ENCODE measurements at places on chromosomes 1 and 21.

DNA sequence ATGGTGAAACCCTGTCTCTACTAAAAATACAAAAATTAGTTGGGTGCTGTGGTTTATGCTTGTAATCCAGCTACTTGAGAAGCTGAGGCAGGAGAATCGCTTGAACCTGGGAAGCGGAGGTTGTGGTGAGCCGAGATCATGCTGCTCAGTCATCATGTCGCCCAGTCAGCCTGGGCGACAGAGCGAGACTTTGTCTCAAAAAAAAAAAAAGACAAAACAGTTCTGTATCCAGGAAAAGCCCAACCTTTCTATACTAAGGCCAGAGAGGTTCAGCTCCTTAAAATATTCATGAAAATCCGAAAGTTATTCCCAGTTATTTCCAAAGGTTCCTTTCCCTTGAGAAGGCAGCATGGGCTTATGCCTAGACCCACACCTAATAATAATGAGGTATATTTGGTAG is 4.2 kb downstream of the MRPL37 start:
- no peak for DNase-seq

GRCh38 chr1:40039757-40040510 is 595 bp upstream of the CAP1 start:
- DNase-seq: peak; percentile 83

DNA sequence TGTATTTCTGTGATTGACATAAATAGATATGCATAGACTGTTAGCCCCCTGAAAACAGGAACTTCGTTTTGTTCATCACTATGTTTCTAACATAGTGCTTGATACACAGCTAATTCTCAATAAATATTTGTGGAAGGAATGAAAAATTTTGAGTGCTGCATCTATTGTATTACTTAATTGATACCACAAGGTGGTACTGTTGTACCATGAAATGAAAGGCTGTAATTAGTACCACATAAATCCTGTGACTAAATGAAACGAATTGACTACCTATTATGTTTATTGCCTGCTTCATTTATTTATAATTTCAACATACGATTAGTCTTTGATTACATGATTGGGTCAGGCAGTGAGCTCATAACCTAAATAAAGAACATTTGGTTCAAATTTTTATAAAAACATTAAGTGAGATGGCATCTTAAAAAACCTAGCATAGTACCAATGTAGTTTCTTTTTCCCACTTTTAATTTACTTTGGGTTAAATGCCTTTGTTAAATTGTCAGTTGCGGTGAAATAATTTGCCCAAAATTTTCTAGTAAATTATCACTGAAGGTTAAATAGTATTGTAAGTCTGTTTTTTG is 15.0 kb upstream of the TGFB2 start:
- peak; percentile 52 for DNase-seq

DNA sequence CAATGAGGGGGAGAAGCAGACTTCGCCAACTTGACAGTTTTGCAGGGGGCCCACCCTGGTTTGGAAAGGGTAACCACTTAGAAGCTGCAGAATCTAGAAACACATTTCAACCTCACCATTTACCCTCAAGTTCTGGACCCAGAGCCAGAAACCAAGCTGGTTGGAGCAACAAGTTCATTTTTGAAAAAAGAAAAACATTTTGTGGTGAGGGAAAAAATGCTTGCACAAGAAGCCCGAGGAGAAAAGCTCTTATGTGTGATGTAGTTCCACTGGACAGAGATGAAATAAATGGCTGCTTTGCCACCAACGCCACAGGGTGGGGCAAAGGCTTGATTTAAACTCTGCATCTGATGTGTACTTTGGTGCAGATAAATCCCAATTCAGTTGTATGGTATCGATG is 10.6 kb upstream of the NGF start:
- DNase-seq: no peak

DNA sequence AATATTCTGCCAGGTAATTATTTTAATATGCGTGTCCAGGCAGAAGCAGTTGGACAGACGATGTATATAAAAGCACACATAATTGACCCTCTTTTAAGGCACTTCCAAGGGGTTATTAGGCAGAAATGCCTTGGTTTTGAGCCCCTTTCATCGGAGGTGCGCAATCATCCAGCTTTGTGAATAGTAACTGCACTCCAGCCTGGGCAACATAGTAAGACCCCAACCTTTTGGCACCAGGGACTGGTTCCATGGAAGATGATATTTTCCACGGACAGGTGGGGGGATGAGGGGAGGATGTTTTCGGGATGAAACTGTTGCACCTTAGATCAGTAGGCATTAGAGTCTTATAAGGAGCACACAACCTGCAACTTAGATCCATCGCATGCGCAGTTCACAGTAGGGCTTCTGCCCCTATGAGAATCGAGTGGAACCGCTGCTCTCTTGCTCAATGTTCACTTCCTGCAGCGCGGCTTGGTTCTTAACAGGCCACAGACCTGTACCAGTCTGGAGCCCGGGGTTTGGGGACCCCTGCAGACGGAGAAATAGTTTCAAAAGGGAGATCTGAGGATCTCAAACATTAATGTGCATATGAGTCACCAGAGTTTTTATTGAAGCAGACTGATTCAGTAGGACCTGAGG is 1.8 kb upstream of the MCOLN2 start:
- peak; percentile 65 for DNase-seq

GRCh38 chr1:156880473-156880872 is 13.0 kb upstream of the PEAR1 start:
- no peak for DNase-seq

GRCh38 chr1:234862944-234863515 is 253.1 kb upstream of the IRF2BP2 start:
- no peak for DNase-seq

GRCh38 chr1:235892202-235892601 is 25.5 kb upstream of the LYST start:
- DNase-seq: peak; percentile 48

- peak; percentile 47 for DNase-seq
These were observed 38.5 kb upstream of the PDE9A start for GRCh38 chr21:42614811-42615351.

DNA sequence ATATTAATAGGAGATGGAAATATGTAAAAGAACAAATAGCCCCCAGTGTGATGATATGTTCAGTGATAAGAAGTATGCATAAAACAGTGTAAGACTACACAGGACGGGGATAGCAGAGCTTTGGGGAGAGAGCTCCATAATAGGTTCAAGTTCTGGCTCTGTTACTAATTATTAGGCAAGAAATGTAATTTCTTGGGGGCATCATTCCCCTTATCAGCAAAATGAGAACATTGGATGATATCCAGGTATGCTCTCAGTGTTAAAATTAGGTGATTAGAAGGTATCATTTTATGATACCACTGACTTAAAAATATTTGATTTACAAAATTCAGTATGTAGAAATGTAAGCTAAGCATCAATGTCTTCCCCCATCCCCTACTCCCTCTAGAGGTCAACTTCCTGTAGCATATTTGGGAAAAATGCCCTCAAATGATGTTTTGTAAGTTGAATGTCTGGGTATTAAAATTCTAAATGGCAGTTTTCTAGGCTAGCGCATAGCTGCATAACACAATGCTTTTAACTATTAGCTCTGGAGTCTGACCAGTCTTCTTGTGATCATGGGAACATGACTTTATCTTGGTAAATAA is 585.7 kb upstream of the CAMK1G start:
- no peak for DNase-seq

DNA sequence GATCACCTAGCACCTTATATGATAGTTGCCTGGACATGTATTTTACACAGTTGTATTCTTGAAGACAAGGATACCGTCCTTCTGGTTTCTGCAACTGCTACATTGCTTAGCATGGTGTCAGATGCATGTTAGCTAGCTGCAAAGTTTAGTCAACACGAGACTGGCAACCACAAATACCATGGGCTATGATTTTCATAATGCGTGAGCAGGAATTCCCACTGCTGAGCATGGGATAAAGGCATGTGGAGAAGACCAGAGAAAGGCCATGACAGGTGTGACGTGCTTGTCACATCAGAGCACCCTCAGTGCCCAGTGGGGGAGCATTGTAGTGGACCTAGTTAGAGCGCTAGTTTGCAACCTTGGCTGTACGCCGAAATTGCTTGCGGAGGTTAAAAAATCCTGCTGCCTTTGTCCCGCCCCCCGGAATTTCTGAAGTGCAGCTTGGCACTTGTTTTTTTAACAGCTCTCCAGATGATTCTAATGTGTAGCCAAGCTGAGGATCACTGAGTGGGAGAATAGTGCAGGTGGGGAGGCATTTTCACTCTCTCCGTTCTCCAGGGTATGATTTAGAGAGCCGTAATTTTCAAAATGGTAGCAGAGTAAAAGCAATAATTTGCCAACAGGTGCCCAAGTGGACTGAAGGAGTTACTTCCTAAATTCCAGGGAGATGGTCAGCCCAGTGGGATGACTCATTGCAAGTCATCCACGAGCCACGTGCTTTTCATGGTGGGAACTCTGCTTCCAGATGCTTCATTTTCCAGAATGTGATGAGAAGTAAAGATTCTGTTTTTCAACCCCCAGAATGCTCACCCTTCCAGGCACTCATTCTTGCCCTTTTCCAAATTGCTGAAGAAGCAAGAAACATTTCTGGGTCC is 81.0 kb downstream of the CNIH3 start:
- DNase-seq: no peak

- no peak for DNase-seq
These were observed 200.4 kb upstream of the ADGRL2 start for GRCh38 chr1:81600363-81600762.

GRCh38 chr21:45330075-45330781 is 42.5 kb upstream of the POFUT2 start:
- DNase-seq: no peak

DNA sequence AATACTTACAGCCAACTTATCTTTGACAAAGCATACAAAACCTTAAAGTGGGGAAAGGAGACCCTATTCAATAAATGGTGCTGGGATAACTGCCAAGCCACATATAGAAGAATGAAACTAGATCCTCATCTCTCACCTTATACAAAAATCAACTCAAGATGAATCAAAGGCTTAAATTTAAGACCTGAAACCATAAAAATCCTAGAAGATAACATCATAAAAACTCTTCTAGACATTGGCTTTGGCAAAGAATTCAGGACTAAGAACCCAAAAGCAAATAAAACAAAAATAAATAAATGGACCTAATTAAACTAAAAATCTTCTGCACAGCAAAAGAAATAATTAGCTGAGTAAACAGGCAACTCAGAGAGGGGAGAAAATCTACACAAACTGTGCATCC is 335.6 kb upstream of the PBX1 start:
- no peak for DNase-seq

GRCh38 chr21:35581640-35582039 is 478.7 kb downstream of the SETD4 start:
- DNase-seq: no peak

- no peak for DNase-seq
These were observed 77.8 kb upstream of the ZNF281 start for GRCh38 chr1:200487650-200488049.

Measured in GM13977 (cell line).